Left renal pelvis (tissue), 4 donors: ENCODE measurements at places on chromosomes 13 and 19.

DNA sequence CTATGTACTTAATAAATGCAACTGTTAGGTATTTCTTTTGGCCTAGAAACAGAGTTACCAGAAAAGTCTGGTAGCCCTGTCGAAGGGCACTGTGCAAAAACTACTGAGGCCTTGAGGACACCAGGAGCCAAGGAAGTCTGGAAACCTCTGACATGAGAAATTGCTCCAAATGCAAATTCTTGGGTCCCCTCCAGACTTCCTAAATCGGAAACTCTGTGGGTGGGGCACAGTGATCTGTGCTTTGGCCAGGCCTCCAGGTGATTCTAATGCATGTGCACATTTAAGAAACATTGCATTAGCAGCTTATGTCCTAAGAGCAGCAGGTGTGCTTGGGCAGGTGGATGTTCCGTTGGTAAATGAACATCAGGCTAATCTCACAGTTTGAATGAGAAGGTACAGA lies 50.0 kb downstream of the STARD13 start:
- DNase-seq = no peak

DNA sequence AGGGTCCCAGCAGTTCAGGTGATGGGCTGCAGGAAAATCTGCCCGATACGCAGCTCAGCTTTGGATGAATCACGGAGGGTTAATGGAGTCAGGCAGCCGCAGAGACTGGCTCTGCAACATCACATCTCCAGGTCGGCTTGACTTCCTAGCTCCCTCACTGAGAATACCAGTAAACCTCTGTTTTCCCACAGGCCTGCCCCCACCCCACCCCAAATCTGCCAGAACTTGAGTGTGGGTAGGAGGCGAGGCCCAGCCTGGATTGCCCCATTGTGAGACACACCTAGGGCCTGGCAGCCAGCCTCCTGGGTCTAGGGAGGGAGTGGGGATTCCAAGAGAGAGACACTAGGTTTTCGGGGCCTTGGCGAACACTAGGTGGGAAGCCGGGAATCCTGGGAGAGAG lies 3.7 kb upstream of the KRTDAP start:
- no peak for DNase-seq

DNA sequence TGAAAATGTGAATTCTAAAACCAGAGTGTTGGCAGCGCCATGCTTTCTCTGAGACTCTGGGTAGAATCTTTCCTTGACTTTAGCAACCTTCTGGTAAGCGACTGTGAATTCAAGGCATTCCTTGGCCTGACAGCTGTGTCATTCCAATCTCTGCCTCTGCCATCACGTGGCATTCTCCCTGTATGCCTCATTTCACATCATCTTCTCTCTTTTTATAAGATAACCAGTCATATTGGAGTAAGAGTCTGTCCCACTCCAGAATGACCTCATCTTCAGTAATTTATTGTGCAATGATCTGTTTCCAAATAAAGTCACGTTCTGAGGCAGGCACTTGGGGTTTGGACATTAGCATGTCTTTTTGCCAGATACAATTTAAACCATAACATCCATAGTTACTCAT lies 103.4 kb upstream of the POSTN start:
- DNase-seq = no peak

GRCh38 chr13:95858286-95859075 lies 181.5 kb downstream of the DNAJC3 start:
- DNase-seq = peak; percentile 22

DNA sequence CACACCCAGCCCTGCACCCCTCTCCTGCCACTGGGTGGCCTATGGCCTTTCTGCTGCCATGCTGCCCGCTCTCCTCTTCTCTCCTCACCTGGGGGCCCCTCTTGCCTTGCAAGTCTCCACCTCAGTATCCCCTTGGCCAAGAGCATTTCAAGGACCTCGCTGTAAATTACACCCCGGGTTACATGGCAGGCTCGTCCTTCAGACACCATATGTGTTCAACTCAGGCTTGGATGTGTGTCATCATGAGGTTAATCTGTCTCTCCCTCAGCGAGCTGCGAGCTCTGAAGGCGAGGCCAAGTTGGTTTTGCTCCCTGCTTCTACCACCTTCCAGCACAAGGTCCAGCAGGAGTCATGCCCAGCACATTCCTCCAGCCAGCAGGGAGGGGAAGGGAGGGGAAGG lies 74.8 kb upstream of the TM9SF2 start:
- no peak for DNase-seq

- DNase-seq = no peak
These were observed 10.9 kb downstream of the ZNRF4 start for GRCh38 chr19:5466072-5466471.

DNA sequence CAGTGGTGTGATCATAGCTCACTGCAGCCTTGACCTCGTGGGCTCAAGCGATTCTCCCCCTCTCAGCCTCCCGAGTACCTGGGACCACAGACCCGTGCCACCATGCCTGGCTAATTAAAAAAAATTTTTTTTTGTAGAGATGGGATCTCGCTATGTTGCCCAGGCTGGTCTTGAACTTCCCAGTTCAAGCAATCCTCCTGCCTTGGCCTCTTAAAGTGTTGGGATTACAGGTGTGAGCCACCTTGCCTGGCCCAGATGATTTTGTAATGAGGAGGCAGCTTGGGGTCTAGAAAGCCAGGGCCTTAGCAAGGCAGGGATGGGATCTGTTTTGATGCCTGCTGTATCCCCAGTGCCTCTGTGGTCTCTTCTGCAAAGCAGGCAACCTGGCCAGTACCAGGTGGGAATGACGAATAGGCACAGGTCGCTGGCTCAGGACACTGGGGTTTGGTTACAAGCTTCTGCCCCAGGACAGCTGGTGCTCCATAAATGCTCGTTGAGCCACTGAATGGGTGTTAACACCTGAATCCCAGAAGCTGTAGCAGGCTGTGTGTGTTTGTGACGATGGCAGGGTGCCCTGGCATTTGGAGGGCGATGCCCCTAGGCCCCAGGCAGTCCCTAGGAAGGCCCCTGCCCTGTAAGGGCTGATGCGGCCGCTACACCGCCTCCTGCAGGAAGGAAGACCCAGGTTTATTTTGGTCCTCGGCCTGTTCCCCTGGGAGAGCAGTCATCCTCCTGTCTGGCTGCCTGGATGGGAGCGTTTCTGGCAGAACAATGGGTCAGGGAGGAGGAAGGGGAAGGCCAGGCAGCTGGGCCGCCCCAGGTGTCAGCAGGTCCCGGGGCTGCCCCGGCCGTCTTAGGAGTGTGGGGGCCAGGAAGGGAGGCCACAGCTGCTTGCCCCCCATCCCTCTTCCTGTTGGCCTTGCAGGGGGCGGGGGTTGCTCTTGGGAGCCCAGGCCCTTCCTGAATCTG lies 8.6 kb downstream of the TNFAIP8L1 start:
- no peak for DNase-seq

GRCh38 chr13:40069173-40070044 lies 413.9 kb downstream of the COG6 start:
- DNase-seq = peak; percentile 61

- no peak for DNase-seq
These were observed 254.5 kb downstream of the SLITRK6 start for GRCh38 chr13:85544756-85545155.

DNA sequence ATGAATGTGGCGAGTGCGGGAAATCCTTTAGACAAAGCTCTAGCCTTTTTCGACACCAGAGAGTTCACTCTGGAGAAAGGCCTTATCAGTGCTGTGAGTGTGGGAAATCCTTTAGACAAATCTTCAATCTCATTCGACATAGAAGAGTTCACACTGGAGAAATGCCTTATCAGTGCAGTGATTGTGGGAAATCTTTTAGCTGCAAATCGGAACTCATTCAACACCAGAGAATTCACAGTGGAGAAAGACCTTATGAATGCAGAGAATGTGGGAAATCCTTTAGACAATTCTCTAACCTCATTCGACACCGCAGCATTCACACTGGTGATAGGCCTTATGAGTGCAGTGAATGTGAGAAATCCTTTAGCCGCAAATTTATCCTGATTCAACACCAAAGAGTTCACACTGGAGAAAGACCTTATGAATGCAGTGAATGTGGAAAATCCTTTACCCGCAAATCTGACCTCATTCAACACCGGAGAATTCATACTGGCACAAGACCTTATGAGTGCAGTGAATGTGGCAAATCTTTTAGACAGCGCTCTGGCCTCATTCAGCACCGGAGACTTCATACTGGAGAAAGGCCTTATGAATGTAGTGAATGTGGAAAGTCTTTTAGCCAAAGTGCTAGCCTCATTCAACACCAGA lies 5.7 kb downstream of the ZNF551 start:
- no peak for DNase-seq

DNA sequence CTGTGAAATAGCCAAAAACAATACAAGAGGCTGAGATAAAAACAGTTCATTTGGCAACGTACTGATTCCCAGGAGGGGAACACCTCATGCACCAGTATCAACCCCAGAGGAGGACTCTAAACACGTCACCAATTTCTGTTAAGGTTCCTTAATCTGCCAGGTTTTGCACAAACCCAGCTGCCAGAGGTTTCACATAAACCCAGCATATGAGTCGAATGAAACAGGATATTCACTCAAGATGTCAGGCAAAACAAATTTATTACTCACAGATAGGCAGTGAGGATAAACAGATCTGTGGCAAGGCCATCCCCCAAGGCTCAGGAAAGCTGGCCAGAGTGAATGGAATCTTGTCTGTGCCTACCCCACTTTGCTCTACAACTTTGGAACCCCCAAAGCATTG lies 210.9 kb downstream of the GPC5 start:
- peak; percentile 8 for DNase-seq

- DNase-seq = no peak
These were observed 6.4 kb downstream of the ANGPTL4 start for GRCh38 chr19:8370176-8371010.

- no peak for DNase-seq
These were observed 67.0 kb upstream of the SERP2 start for GRCh38 chr13:44306371-44307192.

GRCh38 chr13:86282442-86282841 lies 483.2 kb upstream of the SLITRK6 start:
- no peak for DNase-seq

DNA sequence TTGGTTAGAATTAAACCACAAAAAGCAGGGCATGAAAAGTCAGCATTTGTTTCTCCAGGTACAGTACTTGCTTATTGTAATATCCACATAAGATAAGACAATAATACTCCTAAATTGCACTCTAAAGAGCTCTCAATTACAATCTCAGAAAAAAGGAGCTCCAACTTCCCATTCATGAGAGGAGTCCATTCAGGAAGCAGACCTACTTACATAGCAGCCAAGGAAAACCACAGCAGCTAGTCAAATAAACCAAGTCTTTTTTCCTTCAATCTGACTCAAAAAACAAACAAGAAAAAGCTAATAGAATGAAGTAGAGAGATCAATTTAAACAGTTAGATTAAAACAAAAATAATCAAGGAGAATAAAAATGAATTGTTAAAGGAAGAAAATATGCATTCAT lies 885.2 kb upstream of the SLITRK6 start:
- DNase-seq = no peak

DNA sequence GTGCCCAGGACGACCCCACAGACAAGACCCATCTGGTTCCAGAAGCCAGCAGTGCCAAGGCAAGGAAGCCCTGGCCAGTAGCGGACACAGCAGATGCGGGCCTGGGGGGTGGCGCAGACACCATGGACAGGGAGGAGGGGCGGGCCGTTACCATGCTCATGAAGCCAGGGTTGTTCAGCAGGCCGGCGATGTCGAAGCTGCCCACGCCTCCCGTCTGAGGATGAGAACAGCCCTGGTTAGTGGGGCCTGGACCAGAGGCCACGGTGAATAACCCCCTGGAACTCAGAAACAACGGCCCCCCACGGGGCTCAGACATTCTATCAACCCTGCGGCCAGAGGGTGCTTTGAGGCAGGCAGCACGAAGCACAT lies 21.5 kb upstream of the SLC39A3 start:
- no peak for DNase-seq

DNA sequence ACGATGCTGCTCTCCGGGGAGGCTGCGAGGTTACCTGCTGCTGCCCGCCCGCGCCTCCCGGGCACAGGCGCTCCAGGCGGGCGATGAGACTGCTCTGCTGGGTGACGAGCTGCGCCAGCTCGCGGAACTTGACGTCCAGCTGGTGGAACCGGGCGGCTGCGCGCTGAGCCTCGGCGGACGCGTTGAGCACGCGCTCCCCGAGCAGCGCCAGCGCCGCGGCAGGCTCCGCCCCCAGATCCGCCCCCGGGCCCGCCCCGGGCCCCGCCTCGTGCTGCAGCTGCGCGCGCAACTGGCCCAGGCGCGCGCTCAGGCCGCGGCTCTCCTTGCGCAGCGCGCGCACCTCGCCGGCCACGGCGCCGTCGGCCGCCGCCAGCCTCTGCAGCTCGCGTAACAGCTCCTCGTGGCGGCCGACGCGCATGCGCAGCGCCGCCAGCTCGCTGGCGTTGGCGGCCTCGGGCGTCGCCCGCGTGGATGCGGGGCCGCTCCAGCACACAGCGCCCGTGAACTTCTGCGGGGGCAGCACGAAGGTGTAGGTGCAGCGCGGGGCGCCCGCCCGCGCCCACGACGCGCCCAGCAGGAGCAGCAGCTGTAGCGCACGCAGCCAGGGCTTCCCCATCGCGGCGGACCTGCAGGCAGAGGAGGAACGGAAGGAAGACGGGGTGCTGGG lies 6.4 kb downstream of the ANGPTL6 start:
- DNase-seq = peak; percentile 87

DNA sequence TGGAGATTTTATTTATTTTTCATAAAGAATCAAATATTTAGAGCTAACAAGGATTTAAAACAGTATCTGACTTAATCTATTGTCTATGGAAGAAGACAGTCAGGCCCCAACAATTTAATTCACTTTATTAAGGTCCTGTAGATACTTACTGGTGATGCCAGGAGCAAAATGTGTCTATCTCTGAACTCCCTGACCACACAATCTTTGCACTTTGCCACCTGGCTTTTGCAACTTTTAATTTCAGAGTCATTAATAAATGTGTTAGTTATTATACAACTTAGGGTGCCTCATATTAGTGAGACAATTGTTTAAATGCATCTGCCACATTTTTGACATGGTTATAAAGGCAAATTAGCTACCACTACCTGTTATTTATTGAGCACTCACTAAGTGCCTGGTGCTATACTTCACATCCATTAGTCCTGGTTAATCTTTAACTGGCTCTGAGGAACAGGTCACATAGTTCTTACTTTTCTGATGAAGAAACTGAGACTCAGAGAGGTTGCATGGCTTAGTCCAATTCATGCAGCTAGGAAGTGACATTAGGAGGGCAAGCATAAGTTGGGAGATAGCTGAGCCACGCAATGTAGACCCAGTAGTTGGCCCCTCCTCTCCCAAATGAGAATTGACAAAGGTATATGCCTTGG lies 297.9 kb downstream of the DCT start:
- DNase-seq = no peak

DNA sequence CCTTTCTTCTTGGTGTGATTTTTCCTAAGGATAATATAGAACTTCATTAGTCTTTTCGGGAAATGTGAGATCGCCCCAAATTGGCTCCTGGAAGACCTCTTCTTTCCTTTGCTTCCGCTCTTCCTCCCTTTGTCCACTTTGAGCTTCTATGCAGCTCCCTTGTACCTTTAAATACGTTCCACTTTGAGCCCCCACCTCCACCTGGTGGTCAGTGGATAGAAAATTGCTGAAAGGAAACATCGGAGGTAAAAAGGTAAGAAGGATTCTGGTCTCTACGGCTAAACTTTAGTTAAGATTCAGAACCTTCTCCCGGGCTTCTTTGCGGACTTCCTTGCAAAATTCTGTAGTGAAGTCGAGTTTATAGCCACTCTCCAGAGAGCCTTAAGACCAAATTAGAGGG lies 55.0 kb upstream of the TM9SF2 start:
- no peak for DNase-seq
